Stromal cell of bone marrow (primary cell): ENCODE measurements at places on chromosomes 2 and 18.

DNA sequence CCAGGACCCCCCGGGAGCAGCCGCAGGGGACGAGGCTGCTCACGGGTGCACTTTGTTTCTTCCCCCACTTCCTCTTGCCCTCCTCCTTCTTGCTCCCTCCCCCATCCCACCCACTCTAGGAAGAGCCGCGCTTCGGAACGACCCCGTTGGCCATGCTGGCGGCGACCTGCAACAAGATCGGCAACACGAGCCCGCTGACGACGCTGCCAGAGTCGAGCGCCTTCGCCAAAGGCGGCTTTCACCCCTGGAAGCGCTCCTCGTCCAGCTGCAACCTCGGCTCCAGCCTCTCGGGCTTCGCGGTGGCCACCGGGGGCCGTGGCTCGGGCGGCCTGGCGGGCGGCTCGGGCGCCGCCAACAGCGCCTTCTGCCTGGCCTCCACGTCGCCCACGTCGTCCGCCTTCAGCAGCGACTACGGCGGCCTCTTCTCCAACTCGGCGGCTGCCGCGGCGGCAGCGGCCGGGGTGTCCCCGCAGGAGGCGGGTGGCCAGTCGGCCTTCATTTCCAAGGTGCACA lies 1.3 kb downstream of the SP9 start:
- no peak for DNase-seq

- DNase-seq: no peak
These were observed 30.6 kb upstream of the SH3RF3 start for GRCh38 chr2:109098251-109098920.

DNA sequence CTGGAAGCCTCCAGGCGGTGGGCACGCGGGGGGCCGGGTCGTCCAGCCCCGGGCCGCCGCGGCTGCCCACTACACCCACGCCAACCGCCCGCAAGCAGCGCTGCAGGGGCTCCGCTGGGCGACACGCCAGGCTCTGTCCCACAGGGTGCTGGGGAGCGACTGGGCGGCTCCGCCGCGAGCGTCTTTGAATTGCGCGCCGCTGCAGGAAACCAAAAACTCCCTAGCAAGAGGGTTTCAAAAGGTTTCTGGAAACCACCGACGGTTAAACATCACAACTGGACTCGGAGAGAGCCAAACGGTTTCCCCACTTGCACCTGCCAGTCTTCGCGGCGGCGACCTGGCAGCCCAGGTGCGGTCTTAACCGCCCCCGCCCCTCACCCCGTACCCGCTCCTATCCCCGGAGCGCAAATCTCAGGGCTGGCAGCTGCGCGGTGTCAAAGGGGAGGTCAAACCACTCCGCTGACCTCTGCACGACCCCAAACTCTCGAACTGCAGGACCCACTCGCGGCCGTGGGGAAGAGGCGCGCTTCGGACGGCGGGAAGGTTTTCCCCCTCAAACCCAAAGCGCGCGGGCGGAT lies 1.0 kb downstream of the CXCR4 start:
- DNase-seq: no peak

DNA sequence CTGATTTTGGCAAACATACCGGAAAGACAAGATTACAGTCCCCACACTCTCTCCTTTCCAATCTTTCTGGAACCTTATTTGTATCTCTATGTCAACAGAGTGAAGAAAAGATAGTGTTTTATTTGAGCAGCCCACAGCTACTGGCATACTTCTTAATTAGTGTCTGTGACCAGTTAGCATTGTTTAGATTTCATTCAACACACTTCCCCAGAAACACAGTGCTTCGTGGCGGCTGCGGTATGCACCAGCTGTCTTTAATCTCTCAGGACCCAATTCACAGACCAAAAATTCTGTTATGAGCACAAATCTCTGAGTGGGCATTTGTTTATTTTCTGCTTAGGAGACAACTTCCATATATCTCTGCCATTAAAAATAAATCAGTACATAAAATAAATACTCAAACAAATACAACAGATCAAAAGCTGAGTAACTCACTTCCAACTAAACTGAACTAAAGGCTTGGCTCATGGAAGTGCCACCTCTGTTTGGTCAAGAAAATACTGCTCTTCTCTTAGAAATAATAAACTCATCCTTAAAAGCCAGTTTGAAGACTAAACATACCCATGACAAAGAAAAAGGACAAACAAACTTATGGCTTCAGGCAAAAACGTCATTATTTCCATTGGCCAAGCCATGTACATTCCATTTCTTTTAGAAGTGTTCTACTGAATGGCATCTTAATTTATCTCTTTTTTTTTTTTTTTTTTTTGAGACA lies 392.4 kb downstream of the TXNL1 start:
- DNase-seq: peak; percentile 40

GRCh38 chr18:67600181-67601180 lies 84.0 kb upstream of the DSEL start:
- no peak for DNase-seq
